ENCODE measurements at places on chromosomes 11 and 22.
A peak's percentile ranks its signal among the peaks of the same experiment; 100 is the strongest.

GRCh38 chr11:66768088-66768521 is 39.1 kb upstream of the SPTBN2 start:
- no peak for DNase-seq

DNA sequence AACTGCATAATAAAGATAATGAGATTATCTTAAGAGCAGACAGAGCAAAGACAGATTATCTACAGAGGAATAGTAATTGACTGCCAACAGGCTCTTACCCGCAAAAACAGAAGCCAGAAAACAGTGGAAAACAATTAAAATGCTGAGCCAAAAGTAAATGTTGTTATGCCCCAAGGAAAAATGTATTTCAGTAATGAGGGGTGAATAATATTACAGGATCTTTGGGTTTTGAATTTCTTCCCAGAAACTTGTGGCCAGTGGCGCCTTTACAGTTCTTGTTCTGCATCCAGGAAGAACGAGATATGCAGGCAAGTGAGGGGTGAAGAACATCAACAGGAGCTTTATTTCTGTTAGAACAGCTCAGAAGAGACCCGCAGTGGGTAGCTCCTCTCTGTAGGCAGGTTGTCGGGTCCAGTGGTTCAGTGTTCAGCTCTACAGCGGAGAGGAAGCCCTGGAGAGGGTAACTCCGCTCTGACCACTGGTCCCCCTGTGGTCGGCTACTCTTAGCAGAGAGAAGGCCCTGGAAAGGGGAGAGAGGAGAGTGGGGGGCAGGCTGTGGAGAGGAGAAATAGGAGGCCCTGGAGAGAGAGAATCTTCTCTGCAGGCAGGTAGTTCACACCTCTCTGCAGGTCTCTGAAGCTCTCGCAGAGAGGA is 51.8 kb upstream of the SC5D start:
- no peak for DNase-seq

DNA sequence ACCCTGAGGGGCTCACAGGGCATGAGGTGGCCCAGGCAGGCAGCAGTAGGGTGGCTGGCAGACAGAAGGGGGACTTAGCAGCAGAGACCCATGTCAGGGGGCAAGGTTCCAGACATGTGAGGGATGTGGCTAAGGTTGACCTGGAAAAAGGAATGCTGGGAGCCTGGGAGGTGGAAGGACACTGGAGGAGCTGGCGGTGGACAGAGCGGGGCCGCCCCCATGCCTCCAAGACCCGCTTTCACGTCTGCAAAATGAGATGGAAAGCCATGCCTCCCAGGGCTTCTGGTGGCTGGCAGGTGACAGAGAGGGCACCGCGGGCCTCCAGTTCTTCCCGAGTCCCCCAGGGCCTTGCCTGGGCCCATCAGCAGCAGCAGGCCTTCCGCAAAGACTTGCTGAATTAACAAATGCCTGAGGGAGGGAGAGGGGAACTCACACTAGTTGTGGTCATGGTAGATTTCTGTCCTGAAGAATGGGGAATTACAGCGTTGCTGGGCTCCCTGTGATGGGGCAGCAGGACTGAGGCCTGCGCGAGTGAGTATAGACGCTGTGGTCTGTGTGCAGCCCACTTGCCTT is 23.1 kb upstream of the SOX10 start:
- no peak for DNase-seq

DNA sequence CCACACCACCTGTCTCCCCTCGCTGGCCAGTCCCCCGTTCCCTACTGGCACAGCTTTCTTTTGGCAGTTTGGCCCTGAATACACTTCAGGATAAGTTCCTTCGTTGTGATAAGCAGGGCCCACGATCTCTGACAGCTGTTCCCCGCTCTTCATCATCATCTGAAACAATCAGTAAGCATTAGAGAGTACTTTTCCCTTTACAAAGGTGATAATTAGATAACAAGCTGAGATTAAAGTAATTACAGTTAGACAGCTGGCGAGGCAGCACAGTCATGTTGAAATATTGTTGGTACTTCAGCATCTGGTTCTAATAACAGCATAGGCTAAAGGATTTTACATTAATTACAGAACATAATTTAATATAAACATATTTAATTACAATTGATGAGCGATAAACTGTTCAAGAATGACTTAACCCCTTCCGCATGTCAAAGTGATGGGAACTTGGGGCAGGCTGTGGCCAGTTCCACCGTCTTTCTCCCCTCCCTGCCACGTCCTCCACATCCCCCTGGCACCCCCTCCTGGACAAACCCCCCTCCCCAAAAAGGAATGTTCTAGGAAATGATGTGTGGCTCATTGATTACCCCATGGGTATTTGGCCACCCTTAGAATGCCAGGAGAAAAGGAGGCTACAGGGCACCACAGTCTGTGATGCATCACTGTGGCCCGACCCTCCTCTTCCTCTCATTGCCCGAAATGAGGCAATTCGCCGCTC is 134.9 kb downstream of the RCN1 start:
- no peak for DNase-seq

DNA sequence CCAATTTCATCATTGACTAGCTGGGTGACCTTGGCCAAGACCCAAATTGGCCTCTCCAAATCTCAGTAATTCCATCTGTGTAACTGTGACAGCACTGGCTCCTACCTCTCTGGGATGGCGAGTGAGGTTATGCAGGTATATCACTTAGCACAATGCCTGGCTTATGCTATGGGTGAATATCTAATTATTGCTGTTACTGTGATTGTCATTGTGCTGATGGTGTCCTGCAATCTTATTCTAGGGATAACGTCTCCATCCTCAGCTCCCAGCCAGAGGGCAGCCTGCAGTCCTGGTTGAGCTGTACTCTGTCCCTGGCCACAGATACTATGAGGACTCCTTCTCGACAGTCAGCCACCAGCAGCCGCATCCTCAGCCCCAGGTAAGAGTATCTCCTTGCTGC is 164.8 kb upstream of the SEZ6L start:
- no peak for DNase-seq

GRCh38 chr22:37690901-37691504 is 4.9 kb downstream of the NOL12 start:
- DNase-seq: no peak

DNA sequence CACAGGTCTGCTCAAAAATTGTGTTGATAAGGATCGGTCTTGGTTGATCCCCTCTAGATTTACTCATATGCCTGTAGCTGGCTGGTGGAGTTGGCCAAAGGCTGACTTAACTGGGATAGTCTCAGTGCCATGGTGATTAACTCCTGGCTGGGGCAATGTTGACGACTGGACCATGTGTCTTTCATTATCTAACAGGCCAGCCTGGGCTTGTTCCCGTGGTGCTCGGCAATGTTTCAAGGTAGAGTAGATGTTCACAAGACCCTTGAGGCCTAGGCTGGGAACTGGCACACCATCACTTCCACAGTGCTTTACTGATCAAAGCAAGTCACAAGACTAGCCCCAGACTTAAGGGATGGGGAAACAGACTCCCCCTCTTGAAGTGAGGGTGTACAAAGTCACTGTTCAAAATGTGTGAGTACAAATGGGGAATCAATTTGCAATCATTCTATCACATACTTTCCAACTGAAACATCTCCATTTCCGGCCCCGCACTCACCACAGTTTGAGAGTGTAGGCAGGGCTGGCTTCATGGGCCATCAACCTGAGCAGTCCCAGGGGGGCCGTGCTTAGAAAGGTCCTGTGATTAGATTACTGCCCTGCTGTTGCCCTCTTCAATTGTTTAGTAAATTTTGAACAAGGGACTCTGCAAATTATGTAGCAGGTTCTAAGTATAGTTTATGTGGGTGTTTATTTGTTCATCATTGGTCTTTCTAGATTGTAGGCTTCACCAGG is 240.8 kb downstream of the NELL1 start:
- no peak for DNase-seq

GRCh38 chr22:37894939-37895670 is 11.0 kb upstream of the MICALL1 start:
- no peak for DNase-seq

GRCh38 chr11:133476570-133477250 is 55.6 kb downstream of the OPCML start:
- DNase-seq: no peak

DNA sequence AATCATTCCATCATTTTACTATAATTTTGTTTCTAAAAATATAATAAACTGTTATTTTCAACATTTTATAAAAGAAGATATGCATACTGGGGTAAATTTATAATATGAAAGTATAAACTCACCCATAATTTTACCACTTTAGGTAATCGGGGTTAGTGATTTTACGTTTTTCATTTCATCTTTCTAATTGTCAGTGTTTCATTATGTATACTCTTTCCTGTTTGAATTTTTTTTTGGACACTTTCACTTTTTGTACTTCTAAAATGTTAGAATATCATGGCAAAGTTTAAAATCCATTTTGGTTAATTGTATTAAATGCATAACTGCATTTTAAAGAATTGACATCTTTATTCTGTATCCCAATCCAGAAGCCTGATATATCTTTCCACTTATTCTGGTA is 115.8 kb downstream of the METTL15 start:
- DNase-seq: no peak

DNA sequence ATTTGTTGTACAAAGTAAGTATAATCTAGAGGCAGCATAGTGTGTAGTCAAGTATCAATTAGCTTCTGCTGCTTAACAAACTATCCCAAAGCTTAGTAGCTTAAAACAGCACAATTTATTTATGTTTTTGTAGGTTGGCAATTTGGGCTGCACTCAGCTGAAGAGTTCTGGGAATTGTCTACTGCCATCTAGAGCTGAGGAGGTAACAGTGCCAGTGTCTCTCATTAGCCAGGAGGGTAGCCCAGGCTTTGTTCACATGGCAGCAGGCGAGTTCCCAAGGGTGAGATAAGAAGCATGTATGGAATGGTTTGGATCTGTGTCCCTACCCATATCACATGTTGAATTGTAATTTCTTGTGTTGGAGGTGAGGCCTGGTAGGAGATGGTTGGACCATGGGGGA is 45.8 kb upstream of the SLN start:
- DNase-seq: no peak

GRCh38 chr11:1453611-1454034 is 33.0 kb downstream of the MOB2 start:
- no peak for DNase-seq

DNA sequence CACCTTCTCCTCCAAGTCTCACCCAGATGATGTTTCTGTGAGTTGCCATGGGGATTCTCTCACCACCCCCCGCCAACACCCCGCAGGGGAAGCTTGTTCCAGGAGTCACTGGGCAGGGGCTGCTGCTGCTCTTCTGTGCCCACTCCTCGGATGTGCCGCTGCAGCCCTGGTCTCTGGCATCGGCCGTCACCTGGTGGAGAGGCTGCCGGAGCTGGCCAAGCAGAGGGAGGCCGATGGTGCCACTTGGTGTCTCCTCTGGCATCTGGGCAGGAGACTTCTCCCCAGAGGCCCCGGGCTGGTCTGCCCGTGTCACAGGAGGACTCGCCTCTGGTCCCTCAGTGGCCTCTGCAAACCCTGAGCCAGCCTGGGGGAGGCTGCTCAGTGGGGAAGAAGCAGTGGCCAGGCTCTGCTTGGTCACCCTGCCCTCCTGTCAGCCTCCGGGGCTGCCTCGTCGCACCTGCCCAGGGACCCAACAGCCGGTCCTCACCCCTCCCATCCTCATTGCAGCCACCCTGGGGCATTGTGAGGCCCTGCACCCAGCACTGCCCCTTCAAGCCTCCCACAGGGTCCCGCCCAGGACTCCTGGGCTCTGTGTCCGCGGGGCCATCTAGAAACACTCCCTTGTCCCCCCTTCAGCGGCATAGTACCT is 424 bp upstream of the ADORA2A start:
- DNase-seq: no peak

- no peak for DNase-seq
Observed at GRCh38 chr11:110856996-110857812, 145.0 kb upstream of the ARHGAP20 start.

DNA sequence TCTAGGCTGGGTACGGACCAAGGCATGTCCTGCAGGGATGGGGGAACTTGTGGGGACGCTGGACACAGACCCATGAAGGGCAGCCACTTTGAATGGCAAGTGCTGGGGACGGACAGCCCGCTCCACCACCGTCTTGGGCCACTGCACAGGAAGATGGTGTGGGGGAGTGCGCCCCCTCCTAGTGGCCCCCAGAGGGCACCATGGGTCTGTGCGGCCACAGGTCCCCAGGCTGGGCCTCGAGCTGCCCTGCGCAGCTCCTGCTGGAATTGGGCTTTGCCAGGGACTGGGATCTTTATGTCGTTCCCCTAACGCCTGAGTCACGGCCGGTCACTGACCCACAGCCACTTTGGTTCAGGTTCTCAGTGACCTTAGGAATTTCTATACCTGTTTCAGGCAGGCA is 44.4 kb downstream of the NAT10 start:
- DNase-seq: no peak

GRCh38 chr11:72041364-72042063 is 38.8 kb downstream of the NUMA1 start:
- DNase-seq: peak; percentile 17

GRCh38 chr11:1825039-1825740 is 9.6 kb upstream of the SYT8 start:
- no peak for DNase-seq

DNA sequence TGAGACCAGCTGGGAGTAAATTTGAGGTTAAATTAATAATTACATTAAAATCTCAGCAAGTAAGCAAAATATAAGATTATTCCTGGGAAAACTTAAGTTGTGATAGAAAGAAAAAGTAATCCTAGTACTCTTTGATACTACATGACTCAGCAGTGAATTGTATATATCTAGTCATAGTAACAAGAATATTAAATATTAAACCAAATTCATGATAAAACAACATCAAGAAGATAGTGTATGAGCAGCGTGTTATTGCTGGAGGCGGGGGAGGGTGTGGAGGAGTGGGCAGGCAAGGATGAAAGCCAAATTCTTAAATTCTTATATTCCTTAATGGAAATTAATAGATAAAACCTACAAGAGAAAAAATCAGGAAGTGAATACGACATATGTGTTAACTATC is 95.2 kb downstream of the WT1 start:
- DNase-seq: no peak

GRCh38 chr22:39437791-39438704 is 18.8 kb upstream of the MGAT3 start:
- DNase-seq: no peak

DNA sequence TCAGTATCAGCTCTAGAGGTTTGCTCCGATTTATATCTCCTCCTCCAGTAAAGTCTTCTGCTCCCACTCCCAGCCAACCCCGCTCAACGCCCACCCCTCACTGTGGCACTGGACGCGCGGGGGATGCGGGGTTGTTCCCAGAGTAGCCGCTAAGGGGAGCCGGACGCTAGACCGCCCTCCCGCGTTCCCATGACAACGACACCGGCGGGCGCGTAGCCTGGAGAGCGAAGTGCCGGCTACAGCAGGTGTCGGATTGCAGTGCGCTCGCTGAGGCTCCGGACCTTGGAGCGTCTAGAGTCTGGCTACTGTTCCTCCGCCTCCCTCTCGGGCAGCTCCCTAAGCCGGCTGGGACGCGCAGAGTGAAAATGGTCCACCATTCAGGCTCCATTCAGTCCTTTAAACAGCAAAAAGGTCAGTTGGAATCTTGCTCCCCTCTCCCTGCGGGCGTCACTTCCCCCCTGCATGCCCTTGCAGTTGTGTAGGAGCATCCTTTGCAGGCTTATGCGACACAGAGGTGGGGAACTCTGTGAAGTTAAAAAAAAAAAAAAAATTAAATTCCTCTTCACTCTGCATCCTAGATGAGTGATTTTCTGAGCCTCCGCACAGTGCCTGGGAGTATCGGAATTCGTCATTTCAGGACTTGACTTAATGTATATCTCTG is at the start of gene ANO3:
Gene ANO3, plus strand, starts transcription at position 220 of the 661 bp plus-strand sequence. Its CDS starts 146 bp downstream, at position 366.
- DNase-seq: no peak

- no peak for DNase-seq
Observed at GRCh38 chr22:44549701-44550100, 51.7 kb upstream of the RTL6 start.

GRCh38 chr11:66327171-66328030 is 8.8 kb downstream of the RIN1 start:
- DNase-seq: no peak

All from stimulated activated CD8-positive, alpha-beta memory T cell treated with anti-CD3 and anti-CD28 coated beads, Interleukin-12 subunit alpha, Interleukin-12 subunit beta, amount 100 ng/mL, for 1 hour (primary cell).